ENCODE measurements at places on chromosomes 12 and 14. TPM values are rescaled to one million over a fixed set of nuclear protein-coding genes. Genes with fewer than 3 reads are reported as not detected.

The SERPINA9 gene
- not detected for total RNA-seq

GRCh38 chr12:59304077-59304721 lies 291.6 kb upstream of the SLC16A7 start:
- no peak for DNase-seq

GRCh38 chr12:119679081-119679480 lies 11.1 kb downstream of the PRKAB1 start:
- no peak for DNase-seq

DNA sequence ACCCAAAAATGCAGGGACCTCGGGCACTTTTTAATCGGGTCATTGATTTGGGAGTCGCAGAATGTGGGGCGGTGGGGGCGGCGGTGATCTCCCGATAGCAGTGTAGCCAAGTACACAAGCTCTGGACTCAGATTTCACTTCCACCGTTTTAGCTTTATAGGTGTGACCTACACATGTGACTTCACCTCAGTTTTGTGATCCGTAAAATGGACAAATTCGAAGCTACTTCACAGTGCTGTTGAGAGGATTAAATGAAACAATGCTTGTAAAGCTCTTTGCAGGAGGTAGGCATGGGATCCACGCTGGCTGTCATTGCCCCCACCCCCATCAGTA lies 478 bp downstream of the RITA1 start:
- DNase-seq: no peak

DNA sequence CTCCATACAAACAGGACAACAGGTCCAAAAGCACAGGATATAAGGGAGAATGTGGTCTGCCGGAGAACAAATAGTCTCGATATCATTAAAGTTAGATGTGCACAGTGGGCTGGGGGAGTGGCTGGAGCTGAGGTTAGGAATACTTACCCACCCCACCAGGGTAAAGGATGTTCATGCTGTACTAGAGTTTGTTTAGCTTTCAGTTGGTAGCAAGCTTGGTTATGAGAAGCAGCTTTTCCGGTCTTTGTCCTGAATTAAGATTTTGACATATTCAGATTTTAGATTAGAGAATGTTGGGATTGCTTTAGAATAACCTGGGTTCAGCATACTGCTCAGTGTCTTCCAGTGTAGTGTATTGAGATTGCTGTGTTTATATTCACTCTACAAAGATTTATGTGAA lies 16.7 kb downstream of the RASSF8 start:
- no peak for DNase-seq

DNA sequence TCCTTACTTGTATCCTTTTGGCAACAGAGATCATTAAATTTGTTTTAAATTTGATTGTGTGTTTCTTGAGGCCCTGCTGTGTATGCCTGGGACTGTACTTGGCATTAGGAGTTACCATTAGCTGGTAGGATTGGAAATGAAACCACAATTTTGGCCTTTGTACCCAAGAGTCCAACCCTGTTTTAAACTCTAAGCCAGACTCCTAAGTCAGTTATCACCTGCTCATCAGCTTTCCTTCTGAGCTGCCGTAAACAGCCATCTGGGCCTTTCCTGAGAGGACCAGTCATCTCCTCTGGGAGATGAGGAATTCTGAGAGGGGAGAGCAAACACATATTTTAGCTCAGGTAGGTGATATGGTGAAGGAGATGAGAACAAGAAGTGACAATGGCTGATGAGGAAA lies 74.3 kb upstream of the SRSF5 start:
- DNase-seq: no peak

The TSPAN19 gene
- not detected for total RNA-seq

GRCh38 chr12:28223025-28223554 lies 32.8 kb downstream of the CCDC91 start:
- DNase-seq: no peak

The KCNC2 gene
- total RNA-seq: not detected

GRCh38 chr12:15712823-15713660 lies 76.1 kb downstream of the EPS8 start:
- DNase-seq: no peak

The ETFBKMT gene
- total RNA-seq: 1.3 TPM

The SLC4A8 gene
- 1.2 TPM for total RNA-seq

Measured in naive thymus-derived CD4-positive, alpha-beta T cell (primary cell).